Fibroblast of lung (primary cell): ENCODE measurements at places on chromosomes 5 and 9. TPM values are rescaled to one million over a fixed set of nuclear protein-coding genes. Genes with fewer than 3 reads are reported as not detected.

Gene FREM1
- under 0.01 TPM in 2 replicates for total RNA-seq

Gene SLC34A3
- not detected in 2 replicates for total RNA-seq

Gene PCDHB13
- 0.26 and 1.5 TPM in 2 replicates for total RNA-seq

Gene BDP1
- 18.5 and 21.3 TPM in 2 replicates for total RNA-seq

Gene SLC27A6
- total RNA-seq = 0.17 and 0.26 TPM in 2 replicates

Gene PDZD2
- total RNA-seq = under 0.01 and 0.33 TPM in 2 replicates

Gene LURAP1L
- total RNA-seq = 87.6 and 94.1 TPM in 2 replicates

Gene SEC24A
- 17.7 and 20.8 TPM in 2 replicates for total RNA-seq

Gene GPX3
- 126 and 182 TPM in 2 replicates for total RNA-seq

GRCh38 chr5:144139586-144139985 is 30.9 kb downstream of the YIPF5 start:
- DNase-seq = peak; percentile 61

GRCh38 chr5:181051841-181052671 is 12.0 kb downstream of the BTNL9 start:
- no peak for DNase-seq

GRCh38 chr9:109251080-109251775 is 69.6 kb downstream of the EPB41L4B start:
- DNase-seq = peak; percentile 44

DNA sequence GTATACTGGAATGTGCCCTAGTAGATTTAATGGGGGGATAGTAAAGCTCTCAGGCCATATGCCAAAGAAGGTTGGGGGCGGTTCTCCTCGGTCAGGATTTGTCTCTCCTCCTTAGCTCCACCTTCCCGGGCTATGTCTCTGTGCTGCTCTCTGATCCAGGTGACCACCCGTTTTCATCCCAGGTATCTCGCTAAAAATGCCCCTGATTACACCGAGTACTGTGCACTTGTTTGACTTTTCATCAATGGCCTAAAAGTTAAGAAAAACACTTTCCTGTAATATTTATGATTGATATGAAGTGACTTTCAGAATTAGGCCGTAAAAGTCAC is 724 bp downstream of the NDUFS6 start:
- DNase-seq = no peak

- DNase-seq = peak; percentile 33
Observed at GRCh38 chr9:71001780-71002386, 119.5 kb downstream of the TRPM3 start.

DNA sequence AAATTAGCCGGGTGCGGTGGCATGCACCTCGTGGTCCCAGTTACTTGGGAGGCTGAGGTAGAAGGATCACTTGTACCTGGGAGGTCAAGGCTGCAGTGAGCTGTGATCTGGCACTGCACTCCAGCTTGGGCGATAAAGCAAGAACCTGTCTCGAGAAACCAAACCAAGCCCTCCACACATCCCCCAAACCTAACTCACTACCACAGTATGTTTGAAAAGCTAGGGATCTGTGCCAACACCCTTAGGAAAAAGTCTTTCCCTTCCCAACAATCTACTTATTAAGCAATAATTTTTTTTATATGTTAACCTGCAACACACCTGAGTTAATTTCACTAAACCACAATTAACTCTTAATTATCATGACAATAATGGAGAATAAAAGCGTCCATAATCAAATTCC is 2.2 kb downstream of the UBTD2 start:
- no peak for DNase-seq
